HEK293T (cell line): ENCODE measurements at places on chromosomes 3 and 15.

DNA sequence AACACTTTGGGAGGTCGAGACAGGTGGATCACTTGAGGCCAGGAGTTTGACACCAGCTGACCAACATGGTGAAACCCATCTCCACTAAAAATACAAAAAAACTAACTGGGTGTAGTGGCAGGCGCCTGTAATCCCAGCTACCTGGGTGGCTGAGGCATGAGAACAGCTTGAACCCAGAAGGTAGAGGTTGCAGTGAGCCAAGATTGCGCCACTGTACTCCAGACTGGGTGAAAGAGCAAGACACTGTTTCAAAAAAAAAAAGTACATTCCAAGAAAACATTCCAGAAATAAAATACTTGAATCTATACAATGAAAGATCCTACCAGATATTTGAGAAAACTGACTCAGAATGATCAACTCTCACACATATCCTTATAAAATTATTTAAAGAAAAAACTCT, 30.4 kb downstream of the TFDP2 start:
- no peak for DNase-seq

GRCh38 chr15:52427804-52428203, 100.9 kb downstream of the MYO5A start:
- peak; percentile 26 for DNase-seq

DNA sequence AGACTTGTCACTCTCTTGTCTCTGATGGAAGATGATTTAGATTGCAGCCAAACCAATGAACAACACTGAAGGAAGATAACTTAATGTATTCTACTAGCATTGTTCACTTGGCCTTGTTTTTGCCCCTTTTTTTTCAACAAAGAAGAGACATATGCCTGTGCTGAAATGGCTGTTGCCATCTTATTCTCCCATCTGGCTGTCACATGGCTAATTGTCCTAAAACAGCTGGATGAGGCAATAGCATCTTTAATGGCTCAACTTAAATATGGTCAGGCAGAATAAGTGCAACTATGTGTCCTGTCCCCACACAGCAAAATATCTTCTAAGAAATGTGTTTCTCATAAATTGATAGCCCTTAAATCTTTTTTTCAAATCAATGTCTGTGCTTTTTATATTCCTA, 576.9 kb downstream of the TUSC7 start:
- no peak for DNase-seq

DNA sequence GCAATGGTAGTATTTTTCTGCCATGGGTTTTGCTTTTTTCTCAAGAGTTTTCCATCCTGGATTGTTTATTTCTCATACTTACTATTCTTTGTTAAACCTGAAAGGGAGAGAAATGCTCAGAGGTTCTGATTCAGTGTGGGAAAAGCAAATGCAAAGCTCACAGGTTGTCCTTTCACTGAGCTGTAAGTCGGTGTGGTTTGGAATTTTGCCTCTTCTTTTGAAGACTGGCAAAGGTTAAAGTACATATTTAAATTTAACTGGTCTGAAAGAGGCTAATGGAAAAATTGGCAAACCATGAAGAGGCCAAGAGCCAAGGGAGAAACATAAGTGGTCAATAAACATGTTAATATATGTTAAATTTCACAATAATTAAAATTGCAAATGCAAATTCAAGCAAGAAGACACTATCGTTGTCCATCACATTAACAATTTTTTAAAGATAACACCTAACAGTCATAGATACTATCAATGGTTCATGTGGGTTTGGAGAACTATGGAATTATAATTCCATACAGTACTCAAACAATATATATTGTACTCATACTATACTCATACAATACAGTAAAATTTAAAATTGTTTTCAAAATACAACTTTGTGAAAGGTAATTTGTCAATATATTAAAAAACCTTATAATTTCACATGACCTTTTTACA, 246.8 kb upstream of the STT3B start:
- DNase-seq, result no peak

DNA sequence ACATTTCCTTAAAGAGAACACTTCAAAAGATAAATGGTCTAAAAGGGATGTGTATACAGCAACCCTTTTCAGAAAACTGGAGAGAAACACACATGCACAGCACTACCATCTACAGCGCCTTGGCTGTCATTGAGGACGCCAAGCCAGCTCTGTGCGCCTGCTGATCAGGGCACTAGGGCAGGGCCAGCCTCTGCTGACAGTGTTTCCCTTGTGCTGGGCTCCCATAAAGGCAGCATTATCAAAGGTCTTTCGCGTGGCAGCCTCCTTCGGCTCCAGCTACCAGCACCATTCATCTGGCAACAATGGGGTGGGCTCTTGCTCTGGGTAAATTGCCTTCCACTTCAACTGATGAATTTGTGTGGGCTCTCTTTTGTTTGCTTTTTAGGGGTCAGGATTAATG, 53.4 kb downstream of the LDHAL6B start:
- DNase-seq, result no peak
